NCI-H1436 treated with DMSO at 0.1 percent for 48 hours (cell line): ENCODE measurements at places on chromosomes 3 and 15.

DNA sequence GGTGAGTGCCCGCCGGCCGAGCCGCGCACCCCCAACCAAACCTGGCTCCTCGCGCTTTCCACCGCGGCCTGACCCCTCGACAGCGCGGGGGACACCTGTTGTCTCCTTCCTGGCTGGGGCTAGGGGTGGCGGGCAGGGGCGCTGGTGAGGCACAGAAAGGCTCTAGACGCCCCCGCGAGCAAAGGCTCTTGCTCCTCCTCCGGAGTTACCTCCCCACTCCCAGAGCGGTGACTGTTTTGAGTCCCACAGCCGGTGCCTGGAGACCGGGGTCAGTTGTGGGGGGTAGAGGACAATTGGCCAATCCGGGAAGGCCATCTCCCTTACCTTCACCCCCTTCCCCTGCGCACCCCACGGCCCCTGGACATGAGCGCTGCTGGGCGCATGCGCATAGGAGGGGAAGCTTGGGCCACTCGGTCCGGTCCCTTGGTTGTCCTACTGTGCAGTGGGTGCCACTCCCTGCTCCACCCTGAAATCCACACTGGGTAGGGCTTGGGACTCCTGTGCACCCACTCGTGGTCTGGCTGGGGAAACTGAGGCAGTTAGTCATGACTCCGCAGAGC, 554 bp downstream of the CHST13 start:
- DNase-seq, result no peak

DNA sequence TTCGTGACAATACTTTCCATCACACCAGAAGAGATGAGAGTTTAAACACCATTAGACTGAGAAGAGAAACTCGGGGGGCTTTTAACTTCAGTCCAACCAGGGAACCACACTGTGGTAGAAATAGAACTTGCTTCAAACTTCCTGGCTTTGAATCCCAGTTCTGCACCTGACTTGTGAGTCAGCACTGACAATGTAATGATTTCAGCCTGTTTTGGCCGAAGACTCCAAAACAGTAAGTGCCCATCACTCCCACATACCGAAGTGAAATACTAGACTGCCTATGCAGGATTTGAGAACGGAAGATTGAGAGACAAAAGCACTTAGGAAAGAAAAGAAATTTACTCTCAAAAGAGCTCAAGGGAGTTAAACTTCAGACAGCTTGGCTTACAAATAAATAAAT, 27.0 kb downstream of the C2CD4B start:
- no peak for DNase-seq

- no peak for DNase-seq
These were observed 3.4 kb upstream of the SELENOT start for GRCh38 chr3:150599611-150600297.

GRCh38 chr15:89495638-89496145, 691 bp downstream of the RHCG start:
- no peak for DNase-seq

- DNase-seq, result no peak
These were observed 4.8 kb downstream of the HAPLN3 start for GRCh38 chr15:88890495-88890894.

DNA sequence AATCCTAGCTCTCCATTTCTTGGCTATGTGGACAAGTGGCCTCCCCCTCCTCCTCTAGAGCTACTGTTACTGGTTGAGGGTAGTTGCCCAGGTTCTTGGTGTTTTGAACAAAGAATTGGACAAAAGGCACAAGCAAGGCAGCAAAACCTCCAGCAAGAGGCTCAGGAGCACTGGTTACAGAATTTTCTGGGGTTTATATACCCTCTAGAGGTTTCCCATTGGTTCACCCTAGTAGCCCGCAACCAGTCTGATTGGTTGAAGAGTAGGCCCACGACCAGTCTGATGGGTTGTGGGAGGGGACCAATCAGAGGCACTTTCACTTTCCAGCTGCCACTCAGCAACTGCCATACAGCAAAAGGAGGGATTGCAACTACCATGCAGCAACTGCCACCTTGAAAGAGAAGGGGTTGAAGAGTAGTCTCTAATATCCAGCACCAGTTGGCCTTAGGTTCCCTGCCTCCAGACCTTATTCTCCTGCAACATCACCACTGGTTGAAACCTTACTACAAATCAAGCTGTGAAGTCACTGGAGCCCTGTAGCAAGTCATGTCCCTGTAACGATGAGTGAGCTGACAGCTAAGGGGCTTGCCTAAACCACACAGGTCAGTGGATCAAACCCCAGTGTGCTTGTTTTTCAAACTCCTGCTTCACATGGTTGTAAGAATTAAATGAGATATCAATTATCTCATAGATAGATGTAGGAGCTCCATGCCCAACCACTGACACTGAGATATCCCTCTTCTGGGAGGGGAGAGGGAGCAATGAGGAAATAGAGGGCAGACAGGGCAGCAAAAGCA, 2.9 kb upstream of the C15orf39 start:
- DNase-seq, result peak; percentile 93

DNA sequence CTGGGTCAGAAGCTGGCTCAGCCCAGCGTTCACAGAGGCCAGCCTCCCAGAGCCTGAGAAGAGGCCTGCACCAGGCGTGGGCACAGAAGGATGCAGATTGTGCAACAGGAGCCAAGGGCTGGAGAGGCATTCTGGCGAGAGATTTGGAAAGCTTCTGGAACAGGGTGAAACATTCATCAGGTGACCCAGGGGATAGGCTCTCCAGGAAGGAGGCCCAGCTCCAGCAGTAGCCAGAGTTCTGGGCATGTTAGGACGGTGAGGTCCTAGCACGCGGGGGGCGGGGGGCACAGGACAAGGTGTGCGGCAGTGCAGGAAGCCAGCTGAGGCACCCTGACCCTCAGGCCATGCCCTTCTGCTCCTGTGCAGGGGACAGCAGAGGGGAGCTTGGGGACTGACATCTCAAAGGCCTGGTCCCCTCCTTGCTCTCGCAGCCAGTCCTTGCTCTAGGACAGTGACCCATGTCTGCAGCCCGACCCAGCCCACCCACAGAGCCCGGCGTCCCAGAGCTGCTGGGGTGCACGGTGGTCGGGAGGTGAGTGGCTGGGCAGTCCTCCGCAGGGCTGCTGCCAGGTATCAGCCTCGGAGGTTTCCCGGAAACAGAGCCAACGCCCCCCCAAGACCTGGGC, 111.7 kb upstream of the KLF13 start:
- no peak for DNase-seq

DNA sequence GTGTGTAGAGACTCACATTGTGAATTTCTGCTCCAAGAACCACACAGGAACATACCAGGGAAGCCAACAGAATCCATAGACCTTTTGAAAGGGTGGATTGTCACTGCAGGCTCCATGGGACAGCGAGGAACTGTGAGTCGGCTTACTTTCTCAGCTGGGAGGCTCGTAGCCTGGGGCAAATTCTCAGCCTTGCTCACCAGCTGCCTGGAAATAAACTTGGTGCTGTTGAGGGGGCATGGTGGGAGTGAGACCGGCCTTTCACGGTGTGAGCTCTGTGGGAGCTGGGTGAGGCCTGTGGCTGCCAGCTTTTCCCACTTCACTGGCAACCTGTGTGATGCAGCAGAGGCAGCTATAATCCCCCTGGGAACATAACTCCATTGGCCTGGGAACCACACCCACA, 146.6 kb upstream of the P2RY1 start:
- DNase-seq, result no peak
